ENCODE measurements at places on chromosomes 1 and 21. TPM values are rescaled to one million over a fixed set of nuclear protein-coding genes. Genes with fewer than 3 reads are reported as not detected.

GRCh38 chr1:17404820-17405219, 32.8 kb downstream of the PADI6 start:
- DNase-seq, result no peak
- H3K27ac ChIP-seq, result no peak overlapping the region
- no peak overlapping the region for H3K4me3 ChIP-seq
- no peaks in the 10 kb centered on the region for H3K27me3 ChIP-seq
- H3K4me1 ChIP-seq, result peaks cover 4% of the 10 kb centered on the region

The TRNP1 gene
- 18.7 TPM for total RNA-seq

DNA sequence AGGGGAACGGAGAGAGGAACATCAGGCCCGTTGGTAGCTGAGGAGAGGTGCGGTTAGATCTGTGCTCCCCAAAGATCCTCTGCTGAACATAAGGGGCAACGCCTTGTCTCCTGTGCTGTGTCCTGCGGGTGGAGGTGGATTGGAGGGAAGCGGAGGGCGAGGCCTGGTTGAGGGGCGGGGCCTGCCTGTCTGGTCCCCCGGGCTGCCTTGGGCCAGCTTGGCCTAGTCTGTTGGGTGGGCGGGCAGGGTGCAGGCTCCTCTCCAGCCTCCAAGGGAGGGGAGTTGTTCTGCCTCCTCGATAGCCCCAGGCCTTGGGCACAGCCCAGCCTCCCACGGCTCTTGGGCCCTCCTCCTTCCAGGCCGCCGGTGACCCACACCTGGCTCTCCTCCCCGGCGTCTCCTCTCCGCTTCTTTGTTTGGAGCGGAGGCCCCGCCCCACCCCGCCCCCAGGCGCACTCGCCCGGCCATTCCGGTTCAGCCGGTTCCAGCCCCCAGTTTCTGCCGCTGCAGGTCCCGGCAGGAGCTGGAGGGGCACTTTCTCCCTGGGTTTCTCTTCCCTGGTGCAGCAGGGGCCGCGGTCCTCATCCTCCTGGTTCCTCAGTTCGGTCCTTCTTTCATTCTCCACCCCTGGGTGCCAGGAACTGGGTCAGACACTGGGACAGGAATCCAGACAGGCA, 19.4 kb downstream of the PTPRF start:
- H3K36me3 ChIP-seq, result peaks cover 4% of the 10 kb centered on the region
- no peak overlapping the region for H3K27ac ChIP-seq
- peaks cover 57% of the 10 kb centered on the region for H3K4me1 ChIP-seq
- H3K4me3 ChIP-seq, result peak overlapping the region; percentile 41

The TSSK3 gene
- total RNA-seq, result 2.2 TPM

DNA sequence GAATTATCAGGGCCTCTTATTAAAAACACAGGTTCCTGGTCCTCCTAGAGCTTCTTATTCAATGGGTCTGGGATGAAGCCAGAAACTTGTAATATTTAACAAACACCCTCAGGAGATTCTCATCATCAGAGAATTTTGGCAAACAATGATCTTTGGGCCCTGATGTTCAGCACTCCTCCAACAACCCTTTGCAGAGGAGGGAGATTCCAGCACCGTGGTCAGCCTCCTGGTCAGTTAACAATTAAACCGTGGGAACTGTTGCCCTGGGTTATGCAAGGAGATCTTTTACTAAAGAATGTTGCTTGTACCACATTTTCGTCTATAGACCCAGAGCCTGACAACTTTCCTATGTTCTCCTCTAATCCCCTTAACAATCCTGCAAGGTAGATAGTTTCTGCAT, 294.4 kb downstream of the PLPP3 start:
- DNase-seq, result no peak
- no peak overlapping the region for H3K4me3 ChIP-seq
- H3K27ac ChIP-seq, result no peak overlapping the region
- H3K36me3 ChIP-seq, result no peaks in the 10 kb centered on the region

DNA sequence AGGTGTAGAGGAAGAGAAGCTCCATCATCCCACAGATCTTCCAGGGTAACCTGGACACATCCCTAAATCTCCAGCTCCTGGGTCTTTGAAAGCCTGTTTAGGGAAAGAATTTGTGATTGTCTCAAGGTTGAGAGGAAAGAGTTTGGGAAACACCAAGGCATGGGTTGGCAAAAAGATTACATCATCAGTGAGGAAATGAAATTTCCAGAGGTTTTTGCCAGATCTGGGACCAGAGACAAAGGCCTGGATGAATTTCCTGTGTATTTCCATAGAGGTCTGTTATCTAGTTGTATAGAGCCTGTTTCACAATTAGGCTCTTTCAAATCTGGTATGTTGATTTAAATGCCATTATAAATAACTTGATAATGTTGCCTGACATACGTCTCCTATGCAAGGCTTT, 82.3 kb downstream of the GPR89B start:
- no peak overlapping the region for H3K4me3 ChIP-seq
- H3K27ac ChIP-seq, result no peak overlapping the region
- no peak for DNase-seq
- H3K4me1 ChIP-seq, result peaks cover 8% of the 10 kb centered on the region

- no peak overlapping the region for H3K27ac ChIP-seq
- DNase-seq, result no peak
- no peak overlapping the region for H3K4me3 ChIP-seq
- H3K4me1 ChIP-seq, result no peaks in the 10 kb centered on the region
Observed at GRCh38 chr1:66889030-66889429, 35.6 kb downstream of the DNAI4 start.

DNA sequence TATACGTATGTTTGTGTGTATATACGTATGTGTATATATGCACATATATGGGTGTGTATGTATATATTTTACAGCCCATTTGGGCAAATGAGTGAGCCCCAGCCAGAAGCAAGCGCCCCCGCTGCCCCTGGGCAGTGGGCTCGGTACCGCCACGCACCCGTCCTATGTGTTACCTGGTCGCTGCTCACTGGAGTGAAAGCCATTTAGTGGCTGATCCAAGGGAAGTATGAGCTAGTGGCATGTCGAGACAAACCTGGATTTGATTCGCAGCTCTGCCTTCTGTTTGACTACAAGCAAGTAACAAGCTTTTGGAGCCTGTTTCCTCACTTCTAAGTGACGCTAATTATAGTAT, 35.8 kb upstream of the JAK1 start:
- peaks cover 9% of the 10 kb centered on the region for H3K36me3 ChIP-seq
- H3K27me3 ChIP-seq, result peaks cover 62% of the 10 kb centered on the region
- no peak for DNase-seq
- peaks cover 24% of the 10 kb centered on the region for H3K4me1 ChIP-seq
- H3K4me3 ChIP-seq, result peak overlapping the region; percentile 44

DNA sequence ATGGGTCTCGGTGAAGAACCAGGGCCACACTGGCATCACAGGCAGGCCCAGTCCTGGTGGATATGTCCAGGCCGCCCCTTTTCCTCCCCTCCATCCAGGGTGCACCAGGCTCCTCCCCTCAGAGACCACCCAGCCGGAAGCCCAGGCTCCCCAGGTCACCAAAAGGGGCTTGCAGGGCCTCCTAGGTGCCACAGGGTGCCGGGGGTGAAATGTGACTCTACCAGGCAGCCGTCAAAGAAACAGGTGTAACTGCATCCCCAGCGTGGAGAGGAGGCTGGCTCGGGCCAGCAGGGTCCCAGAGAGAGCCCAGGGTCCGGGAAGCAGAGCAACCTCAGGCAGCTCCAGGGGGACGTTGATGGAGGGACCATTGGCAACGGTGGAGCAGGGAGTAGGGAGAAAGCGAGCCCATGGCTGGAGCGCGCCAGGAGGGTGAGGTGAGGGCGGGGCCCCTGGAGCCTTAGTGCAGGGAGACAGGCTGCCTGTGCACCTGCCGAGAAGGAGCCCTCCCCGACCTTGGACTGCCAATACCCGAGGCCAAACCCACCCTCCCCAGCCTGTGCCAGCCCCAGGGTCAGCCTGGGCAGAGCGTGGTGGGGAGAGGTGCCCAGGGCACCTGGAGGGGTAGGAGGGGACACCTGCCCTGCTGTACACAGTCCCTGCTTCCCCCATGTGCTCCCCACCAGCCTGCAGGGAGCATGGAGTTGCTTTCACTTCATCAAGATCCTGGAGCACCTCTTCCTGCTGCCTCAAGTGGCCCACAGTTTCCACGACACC, 48.3 kb upstream of the POFUT2 start:
- peaks cover 30% of the 10 kb centered on the region for H3K4me1 ChIP-seq
- H3K36me3 ChIP-seq, result no peaks in the 10 kb centered on the region
- H3K27ac ChIP-seq, result no peak overlapping the region
- no peak overlapping the region for H3K4me3 ChIP-seq
- peaks cover 19% of the 10 kb centered on the region for H3K27me3 ChIP-seq
- no peak for DNase-seq

The SGIP1 gene
- total RNA-seq, result 5.3 TPM

DNA sequence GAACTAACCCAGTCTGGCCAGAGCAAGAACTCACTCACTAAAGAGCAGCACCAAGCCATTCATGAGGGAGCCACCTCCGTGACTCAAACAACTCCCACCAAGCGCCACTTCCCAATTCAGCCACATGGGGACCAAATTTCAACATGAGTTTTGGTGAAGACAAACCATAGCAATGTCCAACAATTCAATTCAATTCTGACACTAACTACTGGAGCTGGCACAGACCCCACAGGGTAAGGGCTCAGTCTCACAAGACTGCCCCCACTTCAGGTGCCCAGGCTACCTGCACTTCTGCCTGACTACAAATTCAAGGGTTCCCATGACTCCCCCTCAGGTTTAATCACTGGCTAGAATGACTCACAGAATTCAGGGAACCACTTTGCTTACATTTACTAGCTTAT, 48.8 kb upstream of the RAP1A start:
- H3K36me3 ChIP-seq, result no peaks in the 10 kb centered on the region
- DNase-seq, result peak; percentile 28
- peaks cover 45% of the 10 kb centered on the region for H3K27me3 ChIP-seq
- no peak overlapping the region for H3K27ac ChIP-seq

The LAMB3 gene
- total RNA-seq, result not detected

DNA sequence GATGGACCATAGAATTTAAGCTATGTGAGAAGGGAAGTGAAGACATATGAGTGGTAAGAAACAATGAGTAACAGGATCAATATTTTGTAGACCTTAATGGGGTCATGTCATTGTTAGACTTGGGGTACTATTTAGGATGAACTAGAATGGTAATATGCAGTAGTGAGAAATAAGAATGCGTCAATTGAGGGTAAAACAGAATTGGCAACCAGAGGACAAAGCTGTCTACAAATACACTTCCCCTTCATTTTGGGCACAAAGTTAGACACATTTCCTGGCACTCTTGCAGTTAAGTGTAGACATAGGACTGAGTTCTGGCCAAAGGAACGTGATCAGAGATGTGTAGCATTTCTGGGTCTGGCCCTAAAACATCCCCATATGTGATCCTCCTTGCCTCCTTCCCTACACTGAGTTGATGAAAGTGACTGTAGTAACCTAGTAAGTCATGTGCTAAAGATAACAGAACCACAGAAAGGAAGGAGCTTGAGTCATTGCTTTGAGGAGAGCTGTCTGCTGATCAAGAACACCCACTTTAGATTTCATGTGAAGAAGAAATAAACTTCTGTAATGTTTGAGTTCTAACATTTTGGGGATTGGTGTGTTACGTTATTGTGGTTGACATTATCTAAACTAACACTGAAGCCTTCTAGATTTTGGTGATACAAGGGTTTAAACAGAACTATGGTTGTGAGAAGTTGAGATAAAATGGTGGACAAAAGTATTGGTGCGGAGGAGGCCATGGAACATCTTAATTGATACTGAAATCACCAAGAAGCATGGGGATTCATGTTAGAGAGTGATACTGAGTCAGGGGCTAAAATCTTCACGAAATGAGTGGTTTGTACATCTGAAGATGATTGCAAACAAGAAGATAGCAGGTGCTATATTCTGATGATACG, 41.7 kb downstream of the CD55 start:
- DNase-seq, result no peak
- no peak overlapping the region for H3K27ac ChIP-seq
- H3K27me3 ChIP-seq, result no peaks in the 10 kb centered on the region
- no peak overlapping the region for H3K4me3 ChIP-seq
- no peaks in the 10 kb centered on the region for H3K36me3 ChIP-seq
- no peaks in the 10 kb centered on the region for H3K4me1 ChIP-seq

DNA sequence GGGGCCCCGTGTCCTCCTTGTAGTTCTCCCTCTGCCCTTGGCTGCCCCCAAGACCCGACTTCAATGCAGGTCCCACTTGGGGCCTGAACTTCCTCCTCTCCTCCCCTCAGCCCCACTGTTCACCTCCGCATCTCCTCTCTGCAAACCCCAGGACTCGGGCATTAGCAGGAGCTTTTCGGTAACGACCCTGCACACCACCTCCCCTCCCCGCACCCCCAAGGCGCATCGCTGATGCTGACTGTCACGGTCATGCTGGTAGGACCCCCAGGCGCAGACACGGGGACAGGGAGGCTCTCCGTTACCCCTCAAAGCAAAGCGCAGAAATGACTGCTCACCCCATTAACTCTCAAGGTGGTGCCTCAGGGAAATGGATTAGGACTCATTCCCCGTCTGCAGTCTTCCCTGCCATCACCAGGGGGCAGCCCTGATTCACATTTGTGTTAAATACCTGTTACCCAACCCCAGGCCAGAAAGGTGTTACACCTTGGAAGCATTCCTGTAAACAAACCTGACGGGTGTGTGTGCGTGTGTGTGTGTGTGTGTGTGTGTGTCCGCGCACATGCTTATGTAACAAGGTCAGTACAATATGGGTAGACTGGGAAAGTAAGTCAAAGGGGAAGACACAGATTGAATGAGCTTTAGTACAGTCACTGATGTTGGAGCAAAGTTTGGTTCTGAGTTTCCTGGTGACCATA, 6.4 kb upstream of the GUCA2B start:
- H3K36me3 ChIP-seq, result no peaks in the 10 kb centered on the region
- no peak overlapping the region for H3K27ac ChIP-seq
- H3K27me3 ChIP-seq, result peaks cover 33% of the 10 kb centered on the region
- H3K4me1 ChIP-seq, result no peaks in the 10 kb centered on the region
- peak; percentile 62 for DNase-seq

DNA sequence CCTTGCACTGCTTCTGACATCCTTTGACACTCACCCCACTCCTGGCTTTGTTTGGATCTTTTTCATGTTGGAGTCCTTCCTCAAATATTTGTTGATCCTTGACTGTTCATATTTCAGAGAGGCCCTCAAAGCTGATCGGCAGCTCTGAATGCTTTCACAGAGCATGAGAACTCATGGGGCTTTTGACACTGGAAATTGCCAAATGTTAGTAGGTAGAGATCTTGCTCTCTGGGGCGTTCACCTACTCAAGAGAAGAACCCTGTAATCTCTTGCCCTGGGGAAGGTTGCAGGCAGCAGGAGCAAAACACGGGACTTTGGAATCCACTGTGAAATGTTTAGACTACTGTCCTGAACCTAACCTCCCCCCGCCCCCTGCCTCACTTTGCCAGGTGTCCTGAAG, 67.4 kb upstream of the STUM start:
- DNase-seq, result no peak
- no peaks in the 10 kb centered on the region for H3K36me3 ChIP-seq
- H3K27me3 ChIP-seq, result peaks cover 8% of the 10 kb centered on the region
- H3K4me3 ChIP-seq, result no peak overlapping the region

The C1QB gene
- total RNA-seq, result not detected
